KG1 (cell line): ENCODE measurements at places on chromosomes 3 and 15.

GRCh38 chr3:14602804-14603644 lies 48.5 kb upstream of the CCDC174 start:
- DNase-seq = no peak

DNA sequence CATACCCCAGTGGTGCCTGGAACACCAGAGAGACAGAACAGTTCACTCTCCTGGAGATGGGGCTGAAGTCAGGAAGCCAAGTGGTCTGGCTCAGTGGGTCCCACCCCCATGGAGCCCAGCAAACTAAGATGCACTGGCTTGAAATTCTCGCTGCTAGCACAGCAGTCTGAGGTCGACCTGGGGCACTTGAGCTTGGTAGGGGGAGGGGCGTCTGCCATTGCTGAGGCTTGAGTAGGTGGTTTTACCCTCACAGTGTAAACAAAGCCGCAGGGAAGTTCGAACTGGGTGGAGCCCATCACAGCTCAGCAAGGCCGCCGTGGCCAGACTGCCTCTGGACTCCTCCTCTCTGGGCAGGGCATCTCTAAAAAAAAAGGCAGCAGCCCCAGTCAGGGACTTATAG lies 272.0 kb downstream of the KLF13 start:
- no peak for DNase-seq

DNA sequence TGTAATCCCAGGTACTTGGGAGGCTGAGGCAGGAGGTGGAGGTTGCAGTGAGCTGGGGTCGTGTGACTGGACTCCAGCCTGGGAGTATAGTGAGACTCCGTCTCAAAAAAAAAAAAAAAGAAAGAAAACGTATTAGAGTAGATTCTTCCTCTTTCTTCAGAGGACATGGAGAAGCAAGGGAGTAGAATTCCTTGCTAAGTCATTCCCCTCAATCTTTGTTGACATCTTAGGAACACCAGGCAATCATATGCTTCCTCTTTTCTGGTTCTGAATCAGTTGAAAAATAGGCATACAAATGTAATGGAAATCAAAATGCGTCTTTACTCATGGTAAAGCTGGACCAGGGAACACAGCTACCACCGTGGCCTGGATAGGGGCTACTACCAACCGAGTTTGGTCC lies 38.3 kb upstream of the ATOSA start:
- no peak for DNase-seq

- DNase-seq = no peak
These were observed 9.2 kb downstream of the UBA5 start for GRCh38 chr3:132669256-132669777.

- no peak for DNase-seq
These were observed 16.9 kb downstream of the CEP19 start for GRCh38 chr3:196694941-196695848.

DNA sequence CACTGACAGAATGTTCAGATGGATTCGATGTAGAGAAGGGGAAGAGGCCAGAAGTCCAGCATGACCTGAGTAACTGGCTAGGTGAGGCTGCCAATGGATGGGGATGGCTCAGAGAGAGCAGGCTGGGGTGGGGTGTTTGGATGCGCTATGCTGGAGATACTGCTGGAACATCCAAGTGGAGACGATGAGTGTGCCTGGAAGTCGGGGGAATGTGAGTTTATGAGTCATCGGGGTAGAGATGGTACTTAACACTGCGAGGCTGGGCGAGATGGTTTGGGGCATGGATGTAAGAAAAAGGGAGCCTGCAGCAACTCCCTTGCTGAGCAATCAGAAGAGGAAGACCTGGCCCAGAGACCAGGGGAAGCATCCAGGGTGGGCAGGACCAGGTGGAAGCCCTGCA lies 180.7 kb downstream of the SLCO3A1 start:
- DNase-seq = no peak

GRCh38 chr15:56495053-56495452 lies 30.1 kb upstream of the MNS1 start:
- no peak for DNase-seq

- no peak for DNase-seq
These were observed 35.5 kb upstream of the NOX5 start for GRCh38 chr15:68979006-68979405.

DNA sequence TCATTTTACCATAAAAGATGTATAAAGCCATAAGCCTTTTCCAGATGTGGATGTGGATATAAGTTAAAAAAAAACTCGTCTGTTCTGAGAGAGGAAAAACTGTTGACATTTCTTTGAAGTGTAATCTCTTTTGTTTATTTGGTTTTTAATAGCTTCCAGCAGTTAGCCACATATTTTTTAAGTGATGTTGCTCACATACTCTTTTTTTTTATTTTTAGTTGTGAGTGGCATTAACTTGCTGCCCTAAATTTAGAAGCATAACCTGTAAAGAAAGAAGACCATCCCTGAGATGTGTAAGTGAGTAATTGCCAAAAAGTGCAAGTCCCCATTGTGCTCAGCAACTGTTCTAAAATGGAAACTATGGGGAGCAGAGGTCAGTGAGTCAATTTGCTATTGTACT lies 415.9 kb upstream of the MDFIC2 start:
- no peak for DNase-seq

DNA sequence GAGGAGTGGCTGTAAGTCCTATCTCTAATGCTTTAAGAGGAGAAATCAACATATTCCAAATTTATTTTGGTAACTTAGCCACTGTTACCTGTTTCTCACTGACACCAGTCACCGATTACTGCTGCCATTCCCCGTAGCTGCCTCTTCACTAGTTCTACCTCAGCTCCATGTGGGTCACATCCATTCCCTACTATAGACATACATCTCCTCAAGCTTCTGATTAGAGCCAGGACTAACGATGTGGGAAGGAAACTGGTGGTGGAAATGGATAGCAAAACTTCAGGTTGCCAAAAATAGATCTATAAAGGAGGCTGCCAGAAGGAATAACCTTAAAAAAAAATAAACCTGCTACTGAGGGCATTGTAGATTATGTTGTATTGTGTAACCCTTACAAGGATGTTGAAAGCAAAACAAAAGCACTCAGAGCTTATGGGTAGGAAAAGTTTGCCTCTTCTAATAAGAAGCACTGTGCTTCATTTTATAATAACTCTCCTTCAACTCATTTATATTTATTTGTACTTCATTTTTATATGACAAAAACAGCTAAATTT lies 56.0 kb downstream of the KAT2B start:
- no peak for DNase-seq

GRCh38 chr15:92620991-92621390 lies 34.6 kb downstream of the FAM174B start:
- no peak for DNase-seq

DNA sequence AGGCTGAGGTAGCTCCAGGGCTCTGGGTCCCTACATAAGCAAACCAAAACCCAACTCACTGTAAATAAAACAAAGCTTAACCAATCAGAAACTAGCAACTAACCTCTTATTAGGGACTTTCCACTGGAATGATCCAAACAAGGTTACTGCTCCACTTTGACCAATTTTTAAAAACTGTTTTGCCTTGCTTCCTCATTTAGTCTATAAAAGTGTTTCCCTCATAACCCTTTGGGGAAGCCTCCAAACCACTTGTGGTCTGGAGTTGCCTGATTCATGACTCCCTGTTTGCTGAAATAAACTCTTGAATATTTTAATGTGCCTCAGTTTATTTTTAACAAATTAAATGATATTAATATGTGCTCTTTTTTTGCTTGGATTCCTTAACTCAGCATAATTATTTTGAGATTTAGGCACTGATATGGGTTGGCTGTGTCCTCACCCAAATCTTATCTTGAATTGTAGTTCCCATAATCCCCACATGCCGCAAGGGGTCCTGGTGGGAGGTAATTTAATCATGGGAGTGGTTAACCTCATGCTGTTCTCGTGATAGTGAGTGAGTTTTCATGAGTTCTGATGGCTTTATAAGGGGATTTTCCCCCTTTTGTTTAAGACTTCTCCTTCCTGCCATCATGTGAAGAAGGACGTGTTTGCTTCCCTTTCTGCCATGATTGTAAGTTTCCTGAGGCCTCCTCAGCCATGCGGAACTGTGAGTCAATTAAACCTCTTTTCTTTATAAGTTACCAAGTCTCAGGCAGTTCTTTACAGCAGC lies 90.6 kb downstream of the CD200R1L start:
- DNase-seq = no peak

GRCh38 chr3:128804017-128804810 lies 75.2 kb upstream of the ACAD9 start:
- DNase-seq = peak; percentile 38

GRCh38 chr3:31882895-31883294 lies 98.2 kb downstream of the OSBPL10 start:
- no peak for DNase-seq

DNA sequence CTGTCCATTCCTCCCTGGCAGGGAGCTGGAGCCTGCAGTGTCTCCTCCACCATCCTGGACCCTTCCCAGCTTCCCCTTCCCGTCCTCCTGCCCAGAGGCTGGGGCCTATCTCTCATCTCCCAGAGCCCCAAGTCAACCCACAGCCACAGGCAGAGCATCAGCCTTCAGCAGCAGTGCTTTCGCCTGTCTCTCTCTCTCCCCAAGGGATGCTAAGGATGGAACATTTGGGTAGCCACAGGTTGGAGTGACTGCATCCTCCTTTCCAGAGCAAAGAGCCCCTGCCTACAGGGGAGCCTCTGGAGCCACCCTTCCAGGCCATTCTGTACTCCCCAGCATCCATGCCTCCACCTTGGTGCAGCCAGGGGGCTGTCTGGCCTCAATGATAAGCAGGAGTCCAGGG lies 4.2 kb downstream of the PLCB2 start:
- DNase-seq = no peak

GRCh38 chr15:76217029-76217881 lies 94.0 kb downstream of the ETFA start:
- DNase-seq = no peak

GRCh38 chr15:56674857-56675256 lies 58.5 kb downstream of the ZNF280D start:
- DNase-seq = no peak

DNA sequence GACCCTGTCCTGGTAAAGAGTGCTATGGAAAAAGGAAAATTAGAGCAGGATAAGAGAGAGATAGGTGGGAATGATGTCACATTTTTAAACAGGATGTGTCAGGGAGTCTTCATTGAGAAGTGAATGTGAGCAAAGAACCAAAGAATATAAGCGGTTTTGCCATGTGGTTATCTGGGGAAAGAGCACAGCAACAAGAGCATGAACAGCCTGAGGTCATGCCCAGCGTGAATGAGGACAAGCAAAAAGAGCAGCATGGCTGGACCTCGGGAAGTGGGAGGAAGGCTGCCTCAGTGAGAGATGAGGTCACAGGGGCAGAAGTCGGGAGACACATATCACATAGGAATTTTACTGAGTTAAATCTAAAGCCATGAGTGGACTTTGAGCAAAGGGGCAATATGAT lies 82.8 kb upstream of the HES1 start:
- DNase-seq = no peak

GRCh38 chr3:36155515-36155914 lies 224.8 kb upstream of the STAC start:
- no peak for DNase-seq

DNA sequence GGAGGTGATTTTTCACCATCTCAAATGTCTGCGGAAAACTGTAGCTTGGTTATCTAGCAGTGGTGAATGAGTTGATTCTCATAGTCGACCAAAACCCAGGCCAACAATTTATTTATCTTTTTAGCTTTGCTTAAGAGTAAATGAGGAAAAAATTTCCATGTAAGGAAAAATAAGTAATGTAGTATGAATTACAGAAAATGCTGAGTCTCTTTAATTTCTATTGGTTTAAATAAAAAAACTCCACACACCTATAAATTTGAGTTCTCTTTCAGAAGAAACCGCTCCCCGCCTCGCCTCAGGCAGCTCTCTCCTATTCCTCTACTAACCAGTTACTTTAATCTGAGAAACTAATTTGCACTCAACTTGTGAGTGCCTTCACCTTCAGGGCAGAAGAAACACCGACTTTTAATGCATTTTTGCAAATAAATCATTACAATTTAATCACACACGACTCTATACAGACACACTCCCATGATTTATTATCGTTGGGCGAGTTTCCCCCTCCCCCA lies 540 bp upstream of the RSRC1 start:
- DNase-seq = no peak

GRCh38 chr15:37101980-37102304 lies 1.6 kb upstream of the MEIS2 start:
- no peak for DNase-seq

DNA sequence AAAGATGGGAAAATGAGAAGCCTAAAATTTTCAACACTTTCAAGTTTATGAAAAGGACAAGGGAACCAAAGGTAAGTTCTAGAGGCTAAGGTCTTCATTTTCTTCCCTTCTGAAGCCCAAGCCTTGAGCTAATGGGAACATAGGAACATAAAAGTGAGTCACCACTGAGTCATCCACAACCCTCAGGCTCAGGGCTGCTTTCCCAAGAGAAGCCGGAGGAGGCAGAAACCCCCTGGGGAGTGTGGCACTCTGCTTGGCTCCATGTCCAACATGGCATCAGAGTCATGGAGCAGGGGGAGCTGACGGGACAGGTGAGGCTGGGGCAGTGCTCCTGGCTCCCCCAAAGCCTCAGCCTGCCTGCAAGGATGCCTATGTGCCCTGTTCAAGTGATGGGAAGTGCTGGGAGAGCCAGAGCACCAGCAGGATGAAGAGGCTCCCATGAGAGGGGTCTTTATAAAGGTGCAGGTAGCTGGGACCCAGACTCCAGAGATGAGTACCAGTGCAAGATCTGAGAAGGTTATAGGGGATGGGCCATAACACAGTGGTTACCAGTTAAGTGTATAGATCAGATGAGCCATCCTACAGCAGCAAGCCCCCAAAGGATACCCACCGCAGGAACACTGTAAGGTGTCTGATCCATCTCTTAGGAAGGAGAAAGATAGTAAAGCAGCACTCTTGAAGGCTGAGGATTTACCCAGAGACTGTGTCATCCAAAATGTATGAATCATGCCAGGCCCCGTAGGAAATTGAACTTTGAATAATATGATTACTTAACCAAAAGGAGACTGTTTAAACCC lies 31.8 kb upstream of the RYR3 start:
- no peak for DNase-seq

GRCh38 chr3:775178-775880 lies 317.5 kb upstream of the CNTN6 start:
- DNase-seq = no peak

DNA sequence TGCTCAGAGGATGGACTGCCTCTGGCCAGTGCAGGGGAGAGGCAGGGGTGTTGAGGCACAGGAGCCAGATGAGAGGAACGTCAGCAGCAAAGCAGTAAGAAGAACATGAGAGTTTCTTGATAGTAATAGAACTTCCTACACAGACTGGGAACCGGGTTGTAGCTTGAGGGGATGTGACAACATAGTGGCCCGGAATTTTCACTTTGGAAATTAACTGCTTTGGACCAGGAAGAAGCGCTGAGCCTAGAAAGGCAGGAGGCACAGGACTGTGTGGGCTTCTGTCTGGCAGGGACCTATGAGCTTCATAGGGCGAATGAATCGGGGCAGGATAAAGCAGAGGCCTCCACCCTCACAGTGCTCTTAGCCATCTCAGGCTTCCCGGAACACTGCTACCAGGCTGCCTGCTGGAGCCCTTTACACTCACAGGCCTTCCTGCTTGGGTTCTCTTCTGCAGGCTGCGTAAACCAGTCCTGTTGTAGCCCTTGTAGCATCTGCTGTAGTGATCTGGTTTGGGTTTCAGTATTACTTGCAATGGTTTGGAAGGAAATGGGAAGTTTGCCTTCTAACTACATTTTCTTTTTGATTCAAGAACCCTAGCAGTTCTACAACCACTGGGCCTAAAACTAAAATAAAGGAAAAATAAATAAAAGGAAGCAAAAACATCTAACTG lies 3.3 kb upstream of the ADPGK start:
- DNase-seq = no peak

GRCh38 chr15:70244978-70245542 lies 147.3 kb upstream of the TLE3 start:
- no peak for DNase-seq
